ENCODE measurements at places on chromosomes 13 and 19. TPM values are rescaled to one million over a fixed set of nuclear protein-coding genes. Genes with fewer than 3 reads are reported as not detected.
A peak's percentile ranks its signal among the peaks of the same experiment; 100 is the strongest.

GRCh38 chr13:80921541-80921940 is 580.6 kb upstream of the SPRY2 start:
- no peak overlapping the region for H3K4me3 ChIP-seq
- H3K27me3 ChIP-seq = no peaks in the 10 kb centered on the region
- no peak overlapping the region for H3K27ac ChIP-seq
- no peak for DNase-seq
- H3K4me1 ChIP-seq = no peaks in the 10 kb centered on the region

DNA sequence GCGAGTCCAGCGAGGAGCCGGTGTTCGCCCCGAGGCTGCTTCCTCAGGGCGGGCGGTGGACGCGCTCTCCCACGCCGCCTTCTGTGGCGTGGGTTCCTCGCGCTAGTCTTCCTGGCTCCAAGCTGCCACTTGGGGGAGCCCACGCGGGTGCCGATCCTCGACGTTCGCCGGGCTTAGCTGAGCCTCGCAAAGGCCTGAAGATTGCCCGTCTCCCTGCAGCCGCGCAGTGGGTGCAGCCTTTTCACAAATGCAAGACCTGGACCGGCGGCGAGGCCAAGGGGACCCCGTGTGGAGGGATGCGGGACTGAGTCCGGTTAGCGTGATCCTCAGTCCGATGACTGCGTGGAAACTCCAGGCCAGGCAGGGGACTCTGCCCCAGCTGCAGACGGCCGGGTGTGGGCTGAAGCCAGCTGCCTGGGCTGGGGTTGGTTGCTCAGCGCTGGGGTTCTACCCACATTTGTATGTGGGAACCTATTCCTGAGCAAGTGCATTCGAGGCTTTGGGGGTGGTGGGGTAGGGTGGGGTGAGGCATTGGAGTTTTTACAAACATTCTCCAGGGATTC is 16.6 kb upstream of the LRP3 start:
- 0 out of 2 replicates have a peak, but pooled peaks cover 5% of the 10 kb centered on the region for H3K4me1 ChIP-seq
- H3K27ac ChIP-seq = peak overlapping the region; percentile 98
- no peaks in the 10 kb centered on the region for H3K36me3 ChIP-seq
- peak overlapping the region; percentile 38 for H3K4me3 ChIP-seq

DNA sequence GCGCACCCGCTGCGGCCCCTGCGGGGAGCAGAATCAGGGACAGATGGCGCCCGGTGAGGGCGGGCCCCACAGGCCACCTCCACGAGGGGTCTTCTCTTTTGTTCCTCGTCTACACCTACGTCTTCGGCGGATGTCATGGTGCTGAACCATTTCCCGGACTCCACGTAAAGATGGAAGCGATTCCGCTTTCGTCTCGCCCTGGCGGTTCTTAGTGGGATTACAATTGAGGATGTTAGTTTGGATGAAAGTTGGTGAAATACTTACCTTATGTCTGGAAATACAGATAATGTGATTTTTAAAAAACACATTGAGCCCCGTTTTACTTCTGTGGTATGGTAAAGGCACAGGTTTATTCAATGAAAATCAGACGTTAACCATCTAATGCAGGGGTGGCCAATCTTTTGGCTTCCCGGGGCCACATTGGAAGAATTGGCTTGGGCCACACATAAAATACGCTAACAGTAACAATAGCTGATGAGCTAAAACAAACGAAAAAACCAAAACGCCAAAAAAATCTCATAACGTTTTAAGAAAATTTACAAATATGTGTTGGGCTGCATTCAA is 1.4 kb upstream of the ZMYM5 start:
- no peaks in the 10 kb centered on the region for H3K27me3 ChIP-seq
- H3K27ac ChIP-seq = peak overlapping the region; percentile 87

- H3K27me3 ChIP-seq = no peaks in the 10 kb centered on the region
- H3K4me3 ChIP-seq = no peak overlapping the region
- H3K4me1 ChIP-seq = peaks cover 19% of the 10 kb centered on the region
- H3K27ac ChIP-seq = no peak overlapping the region
These were observed 500.9 kb downstream of the MYO16 start for GRCh38 chr13:109130093-109130835.

GRCh38 chr19:16327911-16328823 is 3.5 kb downstream of the KLF2 start:
- H3K27me3 ChIP-seq = no peaks in the 10 kb centered on the region
- H3K4me3 ChIP-seq = no peak overlapping the region
- H3K36me3 ChIP-seq = no peaks in the 10 kb centered on the region
- no peaks in the 10 kb centered on the region for H3K4me1 ChIP-seq

- H3K27ac ChIP-seq = peak overlapping the region; percentile 2
- H3K36me3 ChIP-seq = no peaks in the 10 kb centered on the region
- DNase-seq = peak; percentile 43
- H3K27me3 ChIP-seq = no peaks in the 10 kb centered on the region
- H3K4me1 ChIP-seq = peaks cover 11% of the 10 kb centered on the region
- H3K4me3 ChIP-seq = no peak overlapping the region
These were observed 543.7 kb downstream of the EFNB2 start for GRCh38 chr13:105991622-105992277.

- H3K36me3 ChIP-seq = no peaks in the 10 kb centered on the region
- H3K4me1 ChIP-seq = peaks cover 90% of the 10 kb centered on the region
- peak; percentile 77 for DNase-seq
- H3K27me3 ChIP-seq = no peaks in the 10 kb centered on the region
- H3K27ac ChIP-seq = peak overlapping the region; percentile 94
These were observed 51.5 kb downstream of the BICRA start for GRCh38 chr19:47660435-47660832.

VSTM1 gene
- not detected for total RNA-seq

DNA sequence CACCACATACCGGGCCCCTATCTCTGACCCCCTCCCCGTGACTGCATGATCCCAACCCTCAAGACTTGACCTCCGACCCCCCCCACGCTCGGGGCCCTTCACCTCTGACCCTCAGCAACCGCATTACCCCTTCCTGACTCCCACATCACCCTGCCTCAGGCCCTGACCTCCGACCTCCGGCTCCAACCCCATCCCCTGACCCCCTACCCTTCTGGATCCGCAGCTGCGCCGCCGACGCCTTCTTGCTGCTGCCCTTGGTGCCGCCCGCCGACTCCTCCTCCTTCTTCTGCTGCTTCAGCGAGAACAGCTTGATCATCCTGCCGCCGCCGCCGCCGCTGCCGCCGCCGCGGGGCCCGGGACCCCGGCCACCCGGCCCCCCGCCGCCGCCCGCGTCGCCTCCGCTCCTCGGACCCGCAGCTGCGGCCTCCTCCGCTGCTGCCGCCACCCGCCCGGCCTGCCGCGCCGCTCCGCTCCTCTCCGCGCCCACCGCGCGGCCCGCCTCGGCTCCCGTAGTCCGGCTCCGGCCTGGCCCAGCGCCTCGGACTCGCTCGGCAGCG is at the start of gene UBE2M:
Gene UBE2M, minus strand, starts transcription at position 546 of the 557 bp plus-strand sequence. Its CDS starts 230 bp downstream, at position 316.
- peak; percentile 67 for DNase-seq
- H3K27ac ChIP-seq = peak within 1 kb of the TSS; percentile 98
- peaks cover 3% of the 10 kb centered on the region for H3K36me3 ChIP-seq
- H3K27me3 ChIP-seq = no peaks in the 10 kb centered on the region

GRCh38 chr13:81199956-81200355 is 859.0 kb upstream of the SPRY2 start:
- DNase-seq = no peak
- H3K27ac ChIP-seq = no peak overlapping the region

DNA sequence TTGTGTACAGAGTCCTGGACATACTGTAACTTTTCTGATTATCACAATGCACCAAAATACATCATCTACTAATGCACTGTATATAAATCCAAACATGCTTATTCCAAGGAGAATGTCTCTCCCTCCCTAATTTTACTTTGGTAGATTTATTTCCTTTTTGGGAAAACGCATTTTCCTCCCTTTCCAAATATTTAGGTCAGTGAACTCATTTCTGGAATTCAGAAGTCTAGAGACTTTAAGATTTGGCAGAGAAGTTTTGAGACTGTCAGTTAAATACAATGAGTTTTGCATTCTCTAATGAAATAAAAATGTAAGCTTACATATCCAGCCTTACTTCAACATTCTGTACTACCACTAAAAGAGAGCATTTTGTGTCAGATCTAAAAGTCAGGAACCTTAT is 165.8 kb upstream of the EDNRB start:
- DNase-seq = no peak
- no peaks in the 10 kb centered on the region for H3K36me3 ChIP-seq
- no peaks in the 10 kb centered on the region for H3K4me1 ChIP-seq
- H3K27me3 ChIP-seq = no peaks in the 10 kb centered on the region
- H3K27ac ChIP-seq = no peak overlapping the region

DNA sequence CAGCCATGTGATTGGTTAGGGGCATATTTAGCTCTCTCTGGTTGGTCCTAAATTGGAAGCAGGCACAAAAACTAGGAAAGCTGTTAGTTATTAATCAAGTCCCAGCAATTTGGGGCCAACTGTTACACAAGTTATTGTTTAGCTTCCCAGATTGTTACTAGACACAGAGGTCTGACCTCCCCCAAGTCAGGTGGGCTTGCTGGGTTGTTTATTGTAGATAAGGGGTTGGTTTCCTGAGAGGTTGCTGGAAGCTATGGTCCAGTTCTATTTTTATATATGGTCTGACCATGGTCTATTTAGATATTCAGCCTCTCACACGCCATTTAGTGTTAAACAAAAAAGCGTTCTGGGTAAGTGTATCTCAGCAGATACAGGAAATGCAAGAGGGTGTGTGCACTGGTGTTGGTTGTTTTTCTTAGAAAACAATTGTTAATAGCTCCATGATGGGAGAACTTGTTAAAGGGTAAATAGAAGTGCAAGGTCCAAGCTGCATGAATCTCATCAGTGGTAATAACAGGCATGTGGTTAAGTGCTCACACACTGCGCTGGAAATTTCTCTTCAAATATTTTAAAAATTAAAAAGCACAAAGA is 150.0 kb downstream of the RAP2A start:
- no peak overlapping the region for H3K27ac ChIP-seq
- H3K36me3 ChIP-seq = no peaks in the 10 kb centered on the region
- DNase-seq = no peak

DNA sequence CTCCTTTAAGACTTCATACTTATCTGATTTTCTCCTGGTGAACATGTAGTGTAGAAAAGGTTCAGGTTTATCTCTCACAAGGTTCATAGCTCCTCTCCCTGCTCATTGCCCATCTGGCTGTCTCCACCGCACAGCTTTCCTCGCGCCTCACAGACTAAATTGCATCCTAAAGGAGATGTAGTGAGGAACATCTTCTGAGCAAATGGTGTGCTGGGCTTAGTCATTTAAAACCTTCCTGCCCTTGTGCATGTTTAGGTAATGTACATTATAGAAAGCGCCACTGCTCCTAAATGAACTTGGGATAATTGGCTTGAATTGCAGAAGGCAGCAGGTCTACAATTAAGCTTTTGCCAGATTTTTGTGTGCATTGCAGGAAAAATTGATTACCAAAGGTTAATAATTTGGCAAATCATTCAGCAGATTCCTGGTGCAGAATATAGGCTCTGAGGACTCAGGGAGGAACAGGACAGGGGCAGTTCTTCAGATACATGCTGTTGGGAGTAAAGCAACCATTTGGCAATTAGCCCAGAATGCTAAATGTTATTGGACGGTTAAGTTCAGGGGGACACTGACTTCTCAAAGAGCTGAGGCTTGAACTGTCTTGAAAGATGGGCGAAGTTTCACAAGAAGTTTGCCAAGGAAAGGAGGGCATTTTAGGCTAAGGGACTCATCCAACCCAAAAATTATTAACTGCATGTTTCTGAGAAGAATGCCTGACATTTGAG is 108.4 kb upstream of the CLDN10 start:
- H3K4me3 ChIP-seq = no peak overlapping the region
- DNase-seq = no peak
- H3K4me1 ChIP-seq = no peaks in the 10 kb centered on the region
- H3K27ac ChIP-seq = no peak overlapping the region
- no peaks in the 10 kb centered on the region for H3K27me3 ChIP-seq
- H3K36me3 ChIP-seq = no peaks in the 10 kb centered on the region

- no peaks in the 10 kb centered on the region for H3K36me3 ChIP-seq
- H3K27ac ChIP-seq = no peak overlapping the region
- H3K4me1 ChIP-seq = no peaks in the 10 kb centered on the region
- no peak for DNase-seq
- H3K4me3 ChIP-seq = no peak overlapping the region
These were observed 155.7 kb upstream of the SOX1 start for GRCh38 chr13:111911121-111911720.

DNA sequence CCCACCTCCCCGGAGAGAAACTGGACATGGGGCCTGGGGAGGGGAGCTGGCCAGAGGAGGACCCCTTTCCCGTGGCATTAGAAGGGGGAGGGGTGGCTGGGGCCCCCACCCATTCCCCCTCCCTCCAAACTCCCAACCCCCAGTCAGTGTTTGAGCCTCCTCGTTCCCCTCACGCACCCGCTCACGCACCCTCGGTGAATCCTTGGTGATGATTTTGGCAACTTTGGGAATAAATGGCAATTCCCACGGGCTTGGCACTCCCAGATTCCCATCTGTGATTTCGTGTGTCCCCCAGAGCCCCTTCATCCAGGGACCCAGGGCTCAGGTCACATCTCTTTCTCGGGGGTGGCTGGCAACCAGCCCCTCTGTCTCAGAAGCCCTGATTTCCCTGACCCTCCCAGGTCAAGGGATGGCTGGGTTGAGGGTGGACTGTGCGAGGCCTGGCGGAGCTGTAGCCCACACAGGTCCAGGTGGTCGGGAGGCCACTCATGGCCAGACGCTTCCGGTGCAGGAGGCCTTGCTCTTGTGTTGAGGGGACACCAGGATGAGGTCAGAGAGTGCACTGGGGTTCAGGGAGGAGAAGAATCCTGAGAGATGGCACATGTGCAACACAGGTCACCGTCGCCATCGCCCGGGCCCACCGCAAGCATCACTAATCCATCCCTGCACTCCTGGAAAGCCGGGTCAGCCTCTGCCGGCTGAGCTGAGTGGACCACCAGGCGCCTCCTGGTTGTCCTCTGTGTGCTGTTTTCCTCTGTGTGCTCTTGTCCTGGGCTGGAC is 20.7 kb downstream of the EPN1 start:
- H3K27ac ChIP-seq = no peak overlapping the region
- peaks cover 10% of the 10 kb centered on the region for H3K36me3 ChIP-seq
- no peaks in the 10 kb centered on the region for H3K27me3 ChIP-seq
- no peak overlapping the region for H3K4me3 ChIP-seq

DNA sequence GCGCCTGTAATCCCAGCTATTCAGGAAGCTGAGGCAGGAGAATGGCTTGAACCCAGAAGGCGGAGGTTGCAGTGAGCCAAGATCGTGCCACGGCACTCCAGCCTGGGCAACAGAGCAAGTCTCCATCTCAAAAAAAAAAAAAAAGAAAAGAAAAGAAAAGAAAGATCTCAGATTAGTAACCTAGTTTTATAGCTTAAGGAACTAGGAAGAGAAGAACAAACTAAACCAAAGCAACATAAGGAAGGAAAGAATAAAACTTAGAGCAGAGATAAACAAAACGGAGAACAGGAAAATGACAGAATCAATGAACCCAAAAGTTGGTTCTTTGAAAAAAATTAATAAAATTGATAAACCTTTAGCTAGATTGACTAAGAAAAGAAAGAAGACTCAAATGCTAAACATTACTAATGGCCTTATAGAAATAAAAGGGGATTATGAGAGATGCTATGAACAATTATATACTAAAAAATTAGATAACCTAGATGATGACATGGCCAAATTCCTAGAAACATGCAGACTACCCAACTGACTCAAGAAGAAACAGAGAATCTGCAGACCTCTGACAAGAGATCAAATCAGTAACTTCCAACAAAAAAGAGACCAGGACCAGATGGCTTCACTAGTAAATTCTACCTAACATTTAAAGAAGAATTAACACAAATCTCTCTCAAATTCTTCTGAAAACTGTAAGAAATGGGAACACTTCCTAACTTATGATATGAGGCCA is 68.2 kb downstream of the CDADC1 start:
- H3K36me3 ChIP-seq = no peaks in the 10 kb centered on the region
- no peak overlapping the region for H3K4me3 ChIP-seq

GRCh38 chr19:31177246-31177645 is 172.0 kb downstream of the TSHZ3 start:
- H3K36me3 ChIP-seq = no peaks in the 10 kb centered on the region
- no peak overlapping the region for H3K4me3 ChIP-seq
- H3K4me1 ChIP-seq = no peaks in the 10 kb centered on the region

Data from Caco-2 (cell line).